GM19239 (cell line): ENCODE measurements at places on chromosomes 6 and 20.

GRCh38 chr6:14616656-14617055, 499.1 kb downstream of the CD83 start:
- no peak for DNase-seq

DNA sequence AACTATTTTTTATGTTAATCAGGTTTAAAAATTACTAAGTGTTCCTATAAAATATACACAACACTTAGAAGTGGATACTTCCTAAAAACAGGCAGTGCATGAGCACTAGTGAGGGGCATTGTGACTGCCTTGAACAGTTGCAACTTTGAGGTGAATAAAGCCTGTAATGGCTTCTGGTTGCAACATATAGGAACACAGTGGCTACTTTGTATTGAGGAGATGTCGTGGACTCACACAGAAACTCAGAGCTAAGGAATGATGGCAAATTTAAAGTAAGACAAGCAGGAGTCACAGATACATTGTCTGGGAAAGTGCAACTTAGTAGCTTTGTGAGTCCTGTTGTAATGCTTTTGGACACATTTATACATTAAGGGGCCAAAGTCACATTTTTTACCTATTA, 861 bp upstream of the HLA-A start:
- no peak for DNase-seq

DNA sequence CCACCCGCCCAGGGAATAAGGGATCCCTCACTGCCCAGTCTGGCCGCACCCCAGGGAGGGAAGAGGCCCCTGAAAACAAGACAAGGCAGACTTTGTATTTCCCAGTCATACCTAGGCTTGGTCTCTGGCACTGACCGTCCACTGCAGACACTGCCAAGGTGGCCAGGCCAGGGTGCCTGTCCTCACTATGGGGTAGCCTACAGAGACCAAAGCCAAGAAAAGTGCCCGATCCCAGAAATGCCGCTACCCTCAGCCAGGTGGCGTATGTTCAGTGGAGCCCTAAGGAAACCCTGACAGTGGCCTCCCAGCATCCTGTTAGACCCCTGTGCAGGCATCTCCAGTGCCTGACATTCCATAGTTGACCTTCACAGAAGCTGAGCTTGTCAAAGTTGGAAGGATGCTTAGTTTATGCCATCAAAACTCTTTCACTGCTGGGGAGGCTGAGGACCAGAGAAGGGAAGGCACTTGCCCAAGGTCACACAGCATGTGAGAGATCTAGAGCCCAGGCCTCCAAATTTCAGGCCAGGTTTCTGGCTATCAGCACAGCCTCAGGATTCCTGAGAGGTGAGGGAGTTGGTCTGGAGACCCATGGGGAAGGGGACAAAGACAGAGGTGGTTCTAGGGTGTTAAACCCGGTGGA, 2.5 kb downstream of the SCRT2 start:
- no peak for DNase-seq

GRCh38 chr6:35719404-35719829, 17.4 kb upstream of the ARMC12 start:
- no peak for DNase-seq

GRCh38 chr20:25056690-25057233, 1.2 kb downstream of the ACSS1 start:
- DNase-seq, result peak; percentile 45

DNA sequence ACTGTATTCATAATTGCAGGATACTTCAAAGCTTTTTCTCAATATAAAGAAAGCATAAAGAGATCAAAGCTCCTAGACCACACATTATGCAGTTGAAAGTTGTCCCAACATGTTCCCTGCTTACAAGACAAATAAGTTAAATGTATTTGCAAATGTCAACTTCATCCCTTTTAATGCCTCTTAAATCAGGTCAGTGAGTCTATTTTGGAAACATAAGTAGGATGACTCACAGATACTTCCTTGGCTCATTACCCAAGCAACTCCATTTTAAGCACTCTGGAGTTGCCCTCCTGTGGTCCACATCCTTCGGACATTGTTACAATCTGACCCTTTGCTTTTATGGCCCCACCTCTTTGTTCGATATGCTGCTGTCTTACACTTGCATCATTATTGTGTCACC, 162.0 kb downstream of the FAXC start:
- DNase-seq, result no peak

GRCh38 chr6:121593011-121593641, 157.7 kb downstream of the GJA1 start:
- no peak for DNase-seq

GRCh38 chr6:132333639-132334520, 67.4 kb downstream of the MOXD1 start:
- no peak for DNase-seq

- DNase-seq, result no peak
Observed at GRCh38 chr6:7604003-7604402, 14.0 kb downstream of the SNRNP48 start.

DNA sequence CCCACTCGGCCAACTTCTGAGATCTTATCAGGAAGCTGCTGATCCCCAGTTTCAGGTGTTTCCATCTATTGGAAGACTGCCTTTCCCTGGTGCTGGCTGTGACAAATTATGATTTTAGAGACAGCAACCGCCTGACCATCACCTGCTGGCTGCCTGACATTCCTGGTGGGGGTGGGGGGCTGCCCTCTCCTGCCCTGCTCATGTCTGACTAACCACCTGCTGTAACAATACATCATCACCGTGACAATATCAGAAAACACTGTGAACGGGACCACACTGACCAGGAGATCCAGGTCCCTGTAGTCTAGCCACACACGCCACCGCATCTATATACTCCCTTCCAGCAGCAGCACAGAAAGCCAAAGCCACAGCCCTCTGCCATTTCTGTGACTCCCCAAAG, 537.5 kb downstream of the QKI start:
- DNase-seq, result no peak

- no peak for DNase-seq
Observed at GRCh38 chr6:4020822-4021132, 58.2 kb downstream of the FAM217A start.

- DNase-seq, result no peak
Observed at GRCh38 chr6:81293896-81294295, 458.6 kb downstream of the TENT5A start.

- no peak for DNase-seq
Observed at GRCh38 chr20:49285813-49286494, 8.1 kb upstream of the ZNFX1 start.

- no peak for DNase-seq
Observed at GRCh38 chr6:4651831-4652467, 124.3 kb upstream of the CDYL start.

GRCh38 chr6:126063512-126064146, 77.3 kb downstream of the TRMT11 start:
- no peak for DNase-seq

- no peak for DNase-seq
Observed at GRCh38 chr6:168310403-168310802, 9.2 kb downstream of the DACT2 start.

- no peak for DNase-seq
Observed at GRCh38 chr20:62624325-62624690, 18.0 kb upstream of the SLCO4A1 start.

- no peak for DNase-seq
Observed at GRCh38 chr6:136114661-136115060, 135.4 kb downstream of the MTFR2 start.

GRCh38 chr6:166259296-166259977, 48.8 kb downstream of the PRR18 start:
- DNase-seq, result no peak

GRCh38 chr6:102356170-102356569, 962.7 kb downstream of the GRIK2 start:
- DNase-seq, result no peak

- DNase-seq, result no peak
Observed at GRCh38 chr6:159020011-159020410, 20.0 kb upstream of the RSPH3 start.

DNA sequence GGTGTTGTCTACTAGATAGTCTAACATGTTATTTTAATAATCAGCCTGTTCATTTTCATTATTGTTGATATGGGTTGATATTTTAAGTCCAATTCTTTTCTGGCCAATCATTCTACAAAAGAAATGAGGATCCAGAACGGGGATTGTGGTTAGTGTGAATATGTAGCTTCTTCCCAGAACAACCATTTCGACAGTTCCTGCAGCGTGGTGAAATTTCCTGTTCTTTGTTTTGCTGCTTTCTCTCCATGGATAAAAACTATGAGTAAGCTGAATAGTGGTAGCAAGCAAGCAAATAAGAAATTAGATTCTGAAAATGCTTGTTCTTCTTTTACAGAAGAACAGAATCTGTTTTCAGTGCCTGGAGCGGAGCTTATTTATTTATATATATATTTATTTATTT, 65.5 kb upstream of the F13A1 start:
- DNase-seq, result no peak

GRCh38 chr6:66985816-66986215, 1278.8 kb upstream of the EYS start:
- DNase-seq, result no peak

DNA sequence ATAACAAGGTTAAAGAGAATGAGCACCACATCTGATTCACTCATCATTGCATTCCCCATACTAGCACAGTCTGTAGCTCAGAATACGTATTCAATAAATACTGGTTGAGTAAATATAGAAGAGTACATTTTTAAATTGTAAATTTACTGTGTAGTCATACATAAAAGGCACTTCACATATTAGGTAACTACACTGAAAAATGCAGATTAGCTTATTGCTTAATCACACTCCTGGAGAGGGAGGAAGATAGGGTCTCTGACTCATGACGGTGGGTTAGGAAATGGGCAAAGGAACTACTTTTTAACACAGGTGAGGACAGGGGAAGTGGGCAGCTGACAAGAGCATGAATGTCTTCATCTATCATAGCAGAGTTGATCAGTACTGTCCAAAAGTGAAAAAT, 133.2 kb downstream of the TBC1D32 start:
- no peak for DNase-seq

DNA sequence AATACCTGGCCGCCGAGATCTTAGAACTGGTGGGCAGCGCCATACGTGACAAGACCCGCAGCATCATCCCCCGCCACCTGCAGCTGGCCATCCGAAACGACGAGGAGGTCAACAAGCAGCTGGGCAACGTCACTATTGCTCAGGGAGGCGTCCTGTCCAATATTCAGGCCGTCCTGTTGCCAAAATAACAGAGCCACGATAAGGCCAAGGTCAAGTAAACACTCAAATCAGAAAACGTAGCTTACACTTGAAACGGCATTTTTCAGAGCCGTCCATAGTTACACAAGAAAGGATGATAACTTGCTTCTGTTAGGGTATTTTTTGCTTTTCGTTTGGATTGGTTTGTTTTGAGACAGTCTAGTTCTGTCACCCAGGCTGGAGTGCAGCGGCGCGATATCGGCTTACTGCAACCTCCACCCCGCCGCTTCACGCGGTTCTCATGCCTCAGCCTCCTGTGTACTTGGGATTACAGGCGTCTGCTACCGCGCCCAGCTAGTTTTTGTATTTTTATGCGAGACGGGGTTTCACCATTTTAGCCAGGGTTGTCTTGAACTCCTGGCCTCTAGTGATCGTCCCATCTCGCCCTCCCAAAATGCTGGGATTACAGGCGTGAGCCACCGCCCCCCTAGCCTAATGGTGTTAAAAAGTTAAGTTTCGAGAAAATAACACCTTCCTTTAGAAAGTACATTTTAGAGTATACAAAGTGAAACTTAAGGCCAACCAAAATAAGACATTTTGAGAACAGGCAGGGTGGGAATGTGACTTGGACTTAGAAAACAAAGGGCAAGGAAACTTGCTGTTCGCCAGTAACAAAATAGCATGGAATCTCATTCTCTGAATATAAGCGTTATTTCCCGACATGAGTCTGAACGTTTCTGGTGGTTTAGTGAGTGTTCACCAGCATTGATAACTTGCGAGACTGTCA, 42.8 kb upstream of the HFE start:
- DNase-seq, result no peak

DNA sequence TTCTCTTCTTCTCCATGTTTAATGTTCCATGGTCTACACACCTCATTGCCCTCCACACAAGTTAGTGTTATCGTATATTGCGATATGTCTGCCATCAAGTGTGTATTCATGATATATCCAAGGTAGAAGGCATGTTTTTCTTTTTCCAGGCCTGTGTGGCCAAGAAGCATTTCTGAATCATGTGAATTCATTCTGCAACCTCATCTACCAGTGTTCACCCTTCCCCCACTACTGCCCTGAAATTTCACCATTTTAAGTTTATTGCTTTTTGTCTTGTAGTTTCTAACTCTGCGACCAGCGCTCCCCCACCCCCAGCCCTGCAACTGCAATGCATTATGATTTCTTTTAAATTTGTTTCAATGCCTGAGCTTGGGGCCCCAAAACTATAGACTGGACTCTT, 618.0 kb upstream of the FLRT3 start:
- DNase-seq, result no peak

DNA sequence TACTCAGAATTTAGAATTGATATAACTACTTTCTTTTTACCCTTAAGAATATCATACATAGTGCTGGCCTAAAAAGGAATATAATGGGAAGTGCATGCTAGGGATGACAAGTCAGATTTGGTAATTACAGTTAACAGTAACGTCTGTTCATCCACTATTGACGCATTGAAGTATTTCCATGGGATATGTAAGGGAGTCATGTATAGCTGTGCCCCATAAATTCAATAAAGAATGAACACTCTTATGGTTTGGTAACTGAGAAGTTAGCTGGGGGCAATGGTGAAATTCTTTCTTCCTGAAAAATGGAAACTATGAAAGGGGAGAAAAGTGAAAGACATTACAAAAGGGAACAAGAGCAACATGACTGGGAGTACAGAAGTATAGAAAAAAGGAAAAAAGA, 2.6 kb upstream of the COL19A1 start:
- DNase-seq, result no peak

- no peak for DNase-seq
Observed at GRCh38 chr6:133894795-133895358, 6.0 kb downstream of the TCF21 start.

- DNase-seq, result no peak
Observed at GRCh38 chr6:75220357-75220756, 14.5 kb upstream of the COL12A1 start.

DNA sequence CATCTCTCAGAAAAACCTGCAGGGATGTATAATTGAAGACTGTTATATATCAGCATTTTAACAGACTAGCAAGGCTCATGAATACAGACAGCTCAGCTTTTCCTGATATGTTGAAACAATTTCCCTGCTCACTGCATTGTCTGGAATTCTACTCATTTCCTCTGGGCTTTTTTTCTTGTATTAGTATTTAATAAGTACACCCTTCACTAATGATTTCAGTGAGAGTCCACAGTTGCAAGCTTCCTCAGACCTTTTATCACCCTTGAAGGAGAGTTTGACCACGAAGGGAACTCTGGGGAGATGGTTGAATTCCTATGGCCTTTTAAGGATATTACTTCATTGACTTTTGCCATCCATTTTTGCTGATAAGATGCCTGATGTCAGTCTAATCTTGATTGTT, 248.7 kb downstream of the ADGB start:
- no peak for DNase-seq

DNA sequence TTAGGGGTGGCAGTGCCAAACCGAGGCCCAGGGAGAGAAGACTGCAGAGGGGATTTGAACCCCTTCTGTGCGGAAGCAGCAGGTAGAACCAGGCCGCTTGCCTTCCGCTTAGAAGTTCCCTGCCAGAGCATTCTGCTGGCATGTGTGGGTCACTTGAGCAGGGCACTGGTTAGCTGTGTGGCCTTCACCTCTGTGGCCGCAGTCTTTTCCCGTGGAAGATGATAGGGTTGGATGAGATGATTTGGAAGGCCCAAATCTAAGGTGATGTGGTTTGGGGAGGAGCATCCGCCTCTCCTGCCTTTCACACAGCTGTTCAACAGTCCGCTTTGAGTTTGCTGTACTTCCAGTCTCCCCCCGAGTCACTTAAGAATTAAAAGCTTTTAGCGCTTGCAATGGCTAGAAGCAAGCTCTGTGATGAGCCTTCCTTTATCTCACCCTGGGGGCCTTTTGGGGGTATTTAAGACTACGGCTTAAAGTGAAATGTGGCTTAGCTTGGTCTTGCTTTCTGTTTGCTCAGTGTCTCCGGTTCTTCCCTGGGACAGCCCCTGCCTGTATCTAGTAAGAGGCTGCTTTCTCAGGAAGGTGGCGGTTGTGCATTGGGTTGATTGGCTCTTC, 743 bp downstream of the CMTR1 start:
- DNase-seq, result peak; percentile 9
